ENCODE measurements at places on chromosomes 7 and 10.

DNA sequence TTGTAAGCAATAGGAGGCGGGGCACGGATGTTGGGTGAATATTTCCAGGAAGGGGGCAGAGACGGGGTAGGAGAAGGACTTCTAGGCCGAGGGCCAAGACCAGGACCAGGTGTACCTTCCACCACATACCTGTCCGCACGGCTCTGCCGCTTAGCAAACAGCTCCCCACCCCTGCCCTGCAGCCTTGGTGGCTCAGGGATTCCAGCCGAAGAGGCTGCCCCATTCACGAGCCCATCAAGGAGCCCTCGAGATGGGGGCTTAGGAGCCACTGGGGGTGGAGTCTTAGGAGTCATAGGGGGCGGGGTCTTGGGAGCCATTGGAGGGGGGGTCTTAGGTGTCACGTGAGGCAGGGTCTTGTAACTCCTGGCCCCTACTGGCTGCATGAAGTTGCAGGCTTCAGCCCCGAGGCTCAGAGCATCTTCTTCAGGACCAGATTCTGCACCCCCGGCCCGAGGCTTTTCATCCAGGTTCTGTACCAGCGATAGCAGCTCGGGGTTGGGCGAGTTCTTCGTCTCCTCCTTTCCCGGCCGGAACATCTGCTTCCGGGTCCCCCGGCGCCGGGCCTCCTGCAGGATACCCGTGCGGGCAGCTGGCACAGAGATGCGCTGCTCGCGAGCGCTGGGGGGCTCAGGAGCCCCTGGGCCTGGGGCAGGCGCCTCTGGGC, 6.1 kb upstream of the MYOZ1 start:
- no peak for DNase-seq

DNA sequence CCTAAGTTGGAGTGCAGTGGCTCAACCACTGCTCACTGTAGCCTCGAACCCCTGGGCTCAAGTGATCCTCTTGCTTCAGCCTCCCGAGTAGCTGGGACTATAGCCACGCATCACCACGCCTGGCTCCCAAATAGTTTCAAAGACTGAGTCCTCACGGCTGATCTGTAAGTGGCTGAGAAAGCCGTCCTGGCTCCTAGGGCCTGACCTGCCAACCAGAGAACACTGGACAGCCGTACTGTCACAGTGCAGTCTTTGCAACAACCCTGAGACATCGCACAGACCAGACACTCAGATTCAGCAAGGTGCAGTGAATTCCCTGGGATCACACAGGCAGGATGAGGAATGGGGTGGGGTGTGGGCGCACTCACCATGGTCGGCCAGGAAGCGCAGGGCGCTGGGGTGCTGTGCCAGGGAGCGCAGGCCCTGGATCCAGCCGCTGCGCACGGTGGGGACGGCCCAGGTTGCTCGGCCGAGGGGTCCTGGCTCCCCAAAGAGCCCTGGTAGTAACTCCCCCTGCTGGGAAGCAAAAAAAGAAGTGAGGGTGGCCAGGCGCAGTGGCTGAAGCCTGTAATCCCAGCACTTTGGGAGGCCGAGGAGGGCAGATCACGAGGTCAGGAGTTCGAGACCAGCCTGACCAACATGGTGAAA, 10.7 kb downstream of the BRAT1 start:
- no peak for DNase-seq

GRCh38 chr7:93938293-93938692, 16.8 kb downstream of the GNG11 start:
- no peak for DNase-seq

GRCh38 chr10:7968510-7969112, 85.9 kb upstream of the GATA3 start:
- no peak for DNase-seq

GRCh38 chr7:37984750-37985390, 64.4 kb downstream of the EPDR1 start:
- no peak for DNase-seq

DNA sequence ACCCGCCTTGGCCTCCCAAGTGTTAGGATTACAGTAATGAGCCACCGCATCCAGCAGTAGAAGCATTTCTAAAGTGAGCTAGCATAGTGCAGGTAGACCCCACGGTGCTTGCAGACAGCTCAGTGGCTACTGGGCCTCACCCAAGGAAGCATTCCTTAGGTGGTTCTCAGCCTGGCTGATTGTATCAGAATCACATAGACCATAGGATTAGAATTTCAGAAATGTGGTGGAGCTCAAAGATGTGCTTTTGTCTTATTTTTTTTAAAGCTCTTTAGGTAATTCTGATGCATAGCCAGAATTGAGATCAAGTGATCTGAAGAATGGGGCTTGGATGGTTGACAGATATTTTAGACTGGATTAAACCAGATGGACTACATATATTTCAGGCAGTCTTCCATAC, 10.9 kb downstream of the ANLN start:
- no peak for DNase-seq

DNA sequence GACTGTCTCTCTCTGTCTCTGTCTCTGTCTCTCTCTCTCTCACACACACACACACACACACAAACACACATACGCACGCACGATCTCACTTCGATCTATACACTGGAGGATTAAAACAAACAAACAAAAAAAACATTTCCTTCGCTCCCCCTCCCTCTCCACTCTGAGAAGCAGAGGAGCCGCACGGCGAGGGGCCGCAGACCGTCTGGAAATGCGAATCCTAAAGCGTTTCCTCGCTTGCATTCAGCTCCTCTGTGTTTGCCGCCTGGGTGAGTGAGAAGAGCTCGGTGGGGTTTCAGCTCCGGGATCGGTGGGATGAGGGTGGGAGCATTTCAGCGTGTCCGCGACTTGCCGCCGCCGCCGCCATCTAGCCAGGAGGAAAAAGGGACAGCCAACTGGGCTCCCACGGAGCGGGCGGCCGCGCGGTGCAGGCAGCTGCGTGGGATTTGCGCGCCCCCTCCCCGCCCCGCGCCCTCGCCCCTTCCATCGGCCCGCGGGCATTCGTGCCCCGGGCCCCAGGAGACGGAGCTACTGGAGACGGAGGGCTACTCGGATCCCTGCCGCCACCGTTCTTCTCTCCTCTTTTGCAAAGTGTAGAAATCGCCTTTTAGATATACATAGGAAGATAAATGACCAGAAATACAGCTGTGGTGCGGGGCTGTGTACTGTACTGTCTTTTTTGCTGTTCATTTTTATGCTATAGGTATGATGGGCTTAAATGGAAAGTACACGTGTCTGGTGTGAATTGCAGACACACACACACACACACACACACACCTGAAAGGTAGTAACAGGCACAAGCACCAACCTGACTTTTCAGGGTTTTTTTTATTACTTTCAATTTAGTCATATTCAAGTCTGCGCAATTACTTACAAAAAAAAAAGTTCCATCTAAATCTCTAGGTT, 581 bp downstream of the PTPRZ1 start:
- DNase-seq: no peak
